NCI-H1417 treated with DMSO at 0.1 percent for 48 hours (cell line): ENCODE measurements at places on chromosomes 3 and 15.

DNA sequence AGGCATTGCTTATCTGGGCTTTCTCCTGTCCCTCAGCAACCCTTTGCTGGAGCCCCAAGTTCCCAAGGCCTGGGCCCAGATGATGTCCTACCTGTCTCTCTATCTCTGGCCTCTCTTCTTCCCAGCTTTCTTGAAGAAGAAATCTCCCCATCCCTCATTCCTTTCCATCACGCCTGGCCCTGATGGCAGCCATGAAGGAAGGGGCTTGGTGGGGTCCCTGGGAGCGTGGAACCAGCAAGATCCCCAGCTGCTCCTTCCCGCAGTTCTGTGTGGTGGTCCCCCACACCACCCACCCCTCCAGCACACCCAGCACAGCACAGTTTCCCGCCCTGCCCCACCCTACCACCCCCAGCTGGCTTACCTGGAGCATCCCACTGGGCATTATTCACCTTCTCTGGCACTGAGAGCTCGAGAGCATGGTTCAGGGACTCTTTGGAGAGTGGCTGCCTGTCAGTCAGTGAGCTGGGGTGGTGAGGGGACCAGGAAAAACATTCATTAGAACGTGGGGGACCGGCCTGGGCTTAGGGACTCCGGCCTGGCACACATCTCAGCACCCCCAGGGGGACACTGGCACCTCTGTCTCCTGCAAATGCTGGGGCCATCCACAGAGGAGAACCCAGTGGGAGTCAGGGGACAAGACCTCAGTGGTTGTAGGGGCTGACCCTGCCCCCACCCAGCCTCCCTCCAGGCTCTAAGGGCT is 26.6 kb downstream of the ACSBG1 start:
- no peak for DNase-seq

GRCh38 chr15:73844356-73844755 is 29.0 kb upstream of the TBC1D21 start:
- DNase-seq: no peak

GRCh38 chr3:143120716-143121240 is 1.2 kb downstream of the CHST2 start:
- DNase-seq: no peak

- no peak for DNase-seq
Measured at GRCh38 chr3:81728766-81729544, 32.5 kb downstream of the GBE1 start.

GRCh38 chr15:78224023-78224411 is 10.3 kb downstream of the ACSBG1 start:
- no peak for DNase-seq

GRCh38 chr3:143396790-143397189 is 277.2 kb downstream of the CHST2 start:
- no peak for DNase-seq

GRCh38 chr3:171932153-171932611 is 89.0 kb downstream of the TMEM212 start:
- DNase-seq: no peak

GRCh38 chr3:70471464-70472342 is 159.3 kb upstream of the MDFIC2 start:
- DNase-seq: no peak

- no peak for DNase-seq
Measured at GRCh38 chr3:126828306-126828705, 124.3 kb downstream of the CHCHD6 start.

DNA sequence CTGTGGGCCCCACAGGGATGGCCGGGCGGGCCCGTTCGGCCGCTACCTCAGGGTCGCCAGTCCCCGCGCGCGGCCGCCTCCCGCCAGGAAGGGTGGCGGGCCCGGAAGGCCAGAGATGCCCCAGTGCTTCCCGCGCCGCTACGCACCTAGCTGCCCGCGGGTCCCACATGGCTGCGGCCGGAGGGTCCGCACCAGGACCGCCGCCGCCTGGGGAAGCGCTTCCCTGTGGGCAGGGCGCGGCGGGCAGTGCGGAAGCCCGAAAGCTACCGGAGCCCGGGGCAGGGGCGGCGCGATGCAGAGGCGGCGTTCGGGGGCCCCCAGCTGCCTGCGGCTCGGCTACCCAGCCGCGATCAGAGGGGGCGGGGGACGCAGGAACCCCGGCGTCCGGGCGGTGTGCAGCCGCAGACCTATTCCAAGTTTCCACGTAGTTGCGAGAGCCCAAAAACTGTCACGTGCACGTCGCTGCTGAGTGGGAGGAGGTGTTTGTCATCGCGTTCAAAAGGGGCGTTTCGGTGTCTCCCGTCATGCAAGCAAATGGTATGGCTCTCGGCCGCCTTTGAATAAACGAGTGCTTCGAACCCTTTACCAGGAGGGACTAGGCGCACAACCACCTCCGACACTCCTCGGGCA is at the start of gene TRANK1:
Gene TRANK1, minus strand, starts transcription at position 414 of the 630 bp plus-strand sequence. Its CDS starts 245 bp downstream, at position 169.
- no peak for DNase-seq

DNA sequence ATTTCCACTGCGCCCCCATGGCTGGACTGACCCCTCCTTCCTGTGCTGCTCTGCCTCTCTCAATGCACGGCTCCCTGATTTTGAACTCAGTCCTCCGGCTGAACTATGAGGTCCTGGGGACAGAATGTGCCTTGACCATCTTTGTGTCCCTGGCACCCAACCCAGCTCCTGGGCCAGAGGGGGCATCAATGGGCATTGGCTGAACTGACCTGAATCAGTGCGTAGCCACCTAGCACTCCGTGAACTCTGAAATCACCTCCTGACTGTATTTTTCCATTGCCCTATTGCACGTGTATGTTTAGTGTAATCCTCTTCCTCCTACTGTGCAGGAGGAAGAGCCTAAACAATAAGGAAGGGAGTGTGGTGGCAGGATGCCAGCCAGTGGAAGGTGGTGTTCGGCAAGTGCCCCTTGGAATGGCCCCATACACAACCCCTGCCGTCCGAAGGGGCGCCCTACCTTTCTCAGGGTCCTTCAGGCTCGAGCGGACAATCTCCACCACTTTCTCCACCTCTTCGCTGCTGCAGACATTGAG is 33.5 kb downstream of the BDH1 start:
- DNase-seq: no peak

- DNase-seq: no peak
Measured at GRCh38 chr15:75349851-75350588, 3.2 kb downstream of the NEIL1 start.

- DNase-seq: no peak
Measured at GRCh38 chr3:57848177-57848738, 92.1 kb downstream of the SLMAP start.

- DNase-seq: peak; percentile 20
Measured at GRCh38 chr3:124281453-124282316, 289.8 kb upstream of the ROPN1 start.

DNA sequence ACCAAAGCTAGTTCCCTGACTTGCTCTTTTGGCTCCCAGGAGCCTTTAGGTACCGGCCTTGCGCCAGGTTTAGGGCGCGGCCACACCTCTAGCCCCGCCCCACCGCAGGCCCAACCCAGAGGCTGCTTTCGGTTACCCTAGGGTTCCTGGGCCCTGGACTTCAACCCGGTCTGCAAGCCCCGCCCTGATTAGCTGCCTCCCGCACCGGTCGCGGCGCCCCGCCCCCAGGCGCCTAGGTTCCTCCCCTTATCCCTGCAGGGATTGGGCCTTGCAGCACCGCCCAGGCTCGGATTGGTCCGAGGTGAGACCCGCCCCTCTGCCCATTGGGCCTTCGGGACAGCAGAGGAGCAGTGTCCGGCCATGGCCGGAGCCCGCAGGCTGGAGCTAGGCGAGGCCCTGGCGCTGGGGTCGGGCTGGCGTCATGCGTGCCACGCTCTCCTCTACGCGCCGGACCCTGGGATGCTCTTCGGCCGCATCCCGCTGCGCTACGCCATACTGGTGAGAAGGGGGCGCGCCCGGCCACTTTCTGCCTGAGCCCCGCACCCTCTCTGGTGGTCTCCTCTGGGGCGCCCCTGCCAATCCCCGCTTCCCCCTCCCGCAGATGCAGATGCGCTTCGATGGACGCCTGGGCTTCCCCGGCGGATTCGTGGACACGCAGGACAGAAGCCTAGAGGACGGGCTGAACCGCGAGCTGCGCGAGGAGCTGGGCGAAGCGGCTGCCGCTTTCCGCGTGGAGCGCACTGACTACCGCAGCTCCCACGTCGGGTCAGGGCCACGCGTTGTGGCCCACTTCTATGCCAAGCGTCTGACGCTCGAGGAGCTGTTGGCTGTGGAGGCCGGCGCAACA is at the start of gene NUDT16:
Gene NUDT16, plus strand, starts transcription at position 330 of the 847 bp plus-strand sequence. Its CDS starts 31 bp downstream, at position 361.
- peak; percentile 94 for DNase-seq

DNA sequence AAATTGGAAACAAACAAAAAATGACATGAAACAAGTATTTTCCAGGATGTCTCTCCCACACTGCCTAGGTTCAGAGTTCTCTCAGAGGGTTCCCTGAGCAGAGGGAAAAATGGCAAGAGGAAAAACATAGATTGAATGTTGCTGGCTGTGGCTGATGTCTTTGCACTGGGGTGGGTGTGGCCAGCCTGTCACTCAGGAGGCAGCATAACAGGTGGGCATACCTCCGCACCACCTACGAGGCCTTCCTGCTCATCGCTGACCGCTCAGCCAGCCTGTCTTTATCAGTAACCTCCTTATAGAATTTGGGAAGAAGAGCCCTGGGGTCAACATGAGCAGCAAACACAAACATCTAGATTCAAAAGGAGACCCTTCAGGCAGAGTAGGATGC is 216.6 kb upstream of the UMPS start:
- DNase-seq: no peak

DNA sequence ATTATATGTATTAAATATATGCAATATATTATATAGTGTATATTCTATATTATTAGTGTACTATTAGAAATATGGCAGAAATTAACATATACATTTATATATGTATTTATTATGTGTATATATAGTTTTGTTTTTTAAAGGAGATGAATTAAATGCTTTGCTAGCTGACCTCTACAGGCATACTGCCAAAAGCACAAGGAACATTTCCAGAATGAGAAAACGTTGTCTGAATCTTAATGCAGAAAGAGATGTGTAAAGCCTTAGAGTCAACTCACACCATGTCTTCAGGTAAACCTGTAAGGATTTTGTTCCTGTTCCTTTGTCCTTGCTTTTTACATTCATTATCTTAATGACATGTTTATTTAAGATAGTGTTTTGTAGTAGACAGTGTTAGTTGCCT is 111.9 kb downstream of the ST8SIA2 start:
- no peak for DNase-seq

- no peak for DNase-seq
Measured at GRCh38 chr3:169060037-169060436, 603.5 kb downstream of the MECOM start.

DNA sequence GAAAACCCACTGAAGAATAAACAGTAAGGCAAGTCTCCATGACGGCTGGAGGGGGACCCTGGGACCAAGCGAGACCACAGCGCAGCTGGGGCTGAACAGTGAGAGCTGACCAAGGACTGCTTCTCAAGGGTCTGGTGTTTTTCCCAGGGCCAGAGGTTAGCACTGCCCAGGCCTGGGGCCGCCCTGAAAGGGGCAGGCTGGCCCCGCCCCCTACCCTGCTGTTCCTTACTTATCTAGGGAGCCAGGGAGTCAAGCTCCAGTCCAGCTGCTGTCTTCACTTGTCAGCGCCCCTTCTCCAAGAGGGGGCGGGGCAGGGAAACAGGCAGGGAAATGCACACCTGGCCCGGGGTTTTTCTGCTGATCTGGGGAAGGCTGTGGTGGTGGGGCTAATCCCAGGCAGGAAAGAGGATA is 51.6 kb upstream of the HACD2 start:
- no peak for DNase-seq

DNA sequence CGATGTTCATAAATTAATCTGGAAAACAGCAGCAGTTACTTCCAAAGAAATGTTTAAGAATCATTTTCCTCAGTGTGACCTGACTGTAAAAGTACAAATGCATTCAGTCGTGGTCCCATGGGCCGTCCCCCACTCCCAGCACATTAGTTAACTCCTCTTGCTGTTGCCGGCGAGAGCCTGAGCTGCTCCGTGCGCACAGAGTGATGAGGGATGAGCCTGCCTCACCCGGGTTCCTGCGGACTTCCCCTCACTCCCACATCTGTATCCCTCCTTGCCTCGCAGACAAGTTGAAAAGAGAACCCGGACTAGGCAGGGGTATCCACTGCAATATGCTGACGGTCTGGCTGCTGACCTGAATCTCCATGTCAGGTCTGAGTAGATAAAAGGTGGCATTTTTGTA is 861.7 kb upstream of the NR2F2 start:
- DNase-seq: no peak

DNA sequence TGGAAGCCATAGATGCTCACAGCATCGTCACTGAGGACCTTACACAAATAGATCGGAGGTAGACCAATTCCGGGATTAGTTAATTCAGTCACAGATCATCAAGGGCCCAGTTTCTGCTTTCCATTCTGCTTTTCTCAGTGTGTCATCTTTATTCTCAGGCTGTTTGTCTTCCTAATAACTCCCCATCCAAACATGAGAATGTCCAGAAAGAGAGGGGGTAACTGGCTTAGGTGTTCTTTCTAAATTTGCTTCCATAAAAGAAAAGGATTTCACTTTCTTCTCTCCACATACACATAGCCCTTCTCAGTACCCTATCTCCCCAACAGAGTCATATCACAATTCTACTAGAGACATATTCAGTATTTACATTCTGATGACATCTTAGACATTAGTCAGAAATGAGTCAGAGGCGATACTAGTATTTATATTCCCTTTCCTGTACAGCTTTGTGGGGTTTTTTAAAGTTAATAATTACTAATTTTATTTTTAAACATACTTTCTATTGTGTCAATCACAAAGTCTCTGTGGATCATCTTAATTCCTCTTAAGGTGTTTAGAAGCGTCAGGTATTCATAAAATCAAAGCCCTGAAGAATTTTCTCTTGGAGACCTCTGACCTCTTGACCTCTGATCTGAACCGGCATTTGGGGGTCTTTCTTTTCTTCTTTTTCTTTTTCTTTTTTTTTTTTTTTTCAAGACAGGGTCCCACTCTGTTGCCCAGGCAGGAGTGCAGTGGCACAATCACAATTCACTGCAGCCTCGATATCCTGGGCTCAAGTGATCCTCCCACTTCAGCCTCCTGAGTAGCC is 24.3 kb upstream of the IL12A start:
- DNase-seq: no peak

DNA sequence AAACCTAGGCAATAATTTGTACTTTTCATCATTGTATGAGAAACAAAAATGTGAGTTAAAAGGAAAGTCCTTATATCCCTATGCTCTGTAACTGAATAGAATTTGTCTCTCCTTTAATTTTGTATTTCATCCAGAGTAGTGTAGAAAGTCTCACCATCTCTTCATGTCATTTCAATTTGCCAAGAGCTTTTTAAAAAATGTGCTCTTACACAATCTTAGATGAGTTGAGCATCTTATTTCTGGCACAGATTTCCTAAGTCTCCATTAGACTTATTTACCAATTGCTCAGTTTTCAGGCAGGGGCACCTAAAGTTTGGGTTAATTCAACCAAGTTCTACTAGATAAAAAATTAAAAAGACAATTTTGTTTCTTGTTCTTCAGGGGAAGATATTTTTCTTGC is 201.5 kb upstream of the RBMS3 start:
- DNase-seq: no peak

GRCh38 chr3:13544293-13544831 is 4.6 kb upstream of the FBLN2 start:
- DNase-seq: no peak

- no peak for DNase-seq
Measured at GRCh38 chr3:157103280-157103679, 56.7 kb downstream of the CCNL1 start.

- DNase-seq: no peak
Measured at GRCh38 chr3:52615166-52615565, 70.5 kb downstream of the PBRM1 start.

GRCh38 chr15:70690021-70690420 is 73.3 kb downstream of the UACA start:
- DNase-seq: no peak
